ENCODE measurements at places on chromosomes 13 and 19.
A peak's percentile ranks its signal among the peaks of the same experiment; 100 is the strongest.

- no peak for DNase-seq
Observed at GRCh38 chr13:107852072-107852471, 363.3 kb downstream of the LIG4 start.

GRCh38 chr13:52428295-52428694 lies 22.1 kb downstream of the VPS36 start:
- no peak for DNase-seq

GRCh38 chr13:80873589-80873988 lies 532.7 kb upstream of the SPRY2 start:
- DNase-seq = no peak

- no peak for DNase-seq
Observed at GRCh38 chr13:49302222-49302621, 54.5 kb downstream of the CDADC1 start.

GRCh38 chr13:43770871-43771270 lies 15.9 kb downstream of the ENOX1 start:
- no peak for DNase-seq

- DNase-seq = peak; percentile 74
Observed at GRCh38 chr19:17553256-17553655, 2.2 kb upstream of the COLGALT1 start.

DNA sequence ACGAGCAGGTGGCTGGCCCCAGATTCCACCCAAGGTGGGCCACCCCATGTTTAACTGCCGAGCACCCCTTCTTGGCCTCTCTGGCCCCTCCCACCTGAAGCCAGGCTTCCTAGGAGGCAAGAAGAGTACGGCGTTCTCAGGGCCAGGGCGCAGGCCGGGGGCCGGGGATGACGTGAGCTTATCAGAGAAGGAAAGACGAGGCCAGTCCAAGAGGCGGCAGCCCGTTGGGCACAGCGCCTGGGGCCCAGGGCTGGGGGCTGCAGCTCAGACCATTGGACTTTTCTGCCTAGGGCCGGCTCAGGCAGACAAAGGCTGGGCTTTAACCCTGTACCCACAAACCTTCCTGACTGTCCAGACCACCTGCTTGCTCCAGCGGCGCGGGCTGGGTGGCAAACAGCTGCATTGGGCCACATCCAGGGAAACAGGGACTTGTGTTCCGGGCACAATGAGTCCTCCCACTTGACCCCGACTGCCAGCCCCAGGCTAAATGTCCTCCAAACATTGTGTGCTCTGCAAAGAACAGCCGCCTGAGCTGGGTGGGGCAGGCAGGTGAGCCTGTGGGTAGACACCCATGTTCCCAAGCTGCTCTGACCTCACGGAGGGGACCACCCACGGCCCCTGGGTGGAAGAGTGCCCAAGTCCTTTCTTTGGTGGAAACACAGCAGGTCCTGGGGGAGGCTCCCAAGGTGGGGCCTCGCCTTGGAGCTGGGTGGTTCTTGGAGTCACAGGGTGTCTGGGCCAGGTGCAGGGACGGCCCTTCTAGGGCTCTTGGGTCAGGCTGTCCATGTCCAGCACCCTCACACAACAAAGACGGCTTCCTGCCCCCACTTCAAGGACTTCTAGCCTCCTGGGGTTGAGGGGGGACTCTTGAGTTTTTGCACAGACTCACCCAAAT lies 21.9 kb downstream of the COMP start:
- DNase-seq = no peak

GRCh38 chr13:111068009-111068350 lies 47.1 kb upstream of the ARHGEF7 start:
- no peak for DNase-seq

- no peak for DNase-seq
Observed at GRCh38 chr19:522726-523125, 8.8 kb upstream of the CDC34 start.

GRCh38 chr13:109694972-109695371 lies 91.4 kb downstream of the IRS2 start:
- no peak for DNase-seq

DNA sequence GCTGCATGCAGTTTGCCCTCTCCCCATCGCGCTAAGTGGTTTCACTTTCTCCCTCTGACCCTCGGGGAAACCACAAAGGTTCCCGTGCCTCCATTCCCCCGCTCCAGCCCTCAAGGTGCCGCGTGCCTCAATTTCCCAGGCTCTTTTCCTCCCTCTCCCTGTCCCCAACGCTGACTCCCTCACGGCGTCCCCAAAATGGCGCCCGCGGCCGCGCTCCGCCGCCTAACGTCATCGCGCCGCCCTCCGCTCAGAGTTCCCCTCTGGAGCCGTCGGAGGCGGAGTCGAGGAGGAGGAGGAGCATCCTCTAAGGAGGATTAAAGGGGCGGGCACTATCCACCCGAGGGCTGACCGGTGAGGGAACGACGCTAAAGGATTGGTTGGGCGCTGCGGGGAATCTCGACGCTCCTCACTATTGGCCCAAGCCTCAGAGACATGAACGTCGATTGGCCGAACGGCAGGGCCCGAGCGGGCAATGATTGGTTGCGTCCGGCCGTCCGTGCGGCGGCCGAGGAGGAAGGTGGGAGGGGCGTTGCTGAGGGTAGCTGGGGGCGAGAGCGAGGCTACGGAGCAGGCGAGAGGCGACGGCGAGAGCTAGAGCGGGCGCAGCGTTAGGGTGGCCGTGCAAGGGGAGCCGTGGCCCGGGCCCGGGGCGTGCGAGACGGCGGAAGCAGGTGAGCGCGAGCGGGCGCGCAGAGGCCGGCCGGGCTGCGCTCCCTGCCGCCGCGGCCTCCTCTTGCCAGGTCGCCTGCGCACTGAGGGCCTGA lies at the start of gene ZNF574:
TSS of gene ZNF574 (plus strand) at position 551 of the 764 bp plus-strand sequence. CDS start 2,441 bp downstream, outside the sequence.
- DNase-seq = peak; percentile 99

DNA sequence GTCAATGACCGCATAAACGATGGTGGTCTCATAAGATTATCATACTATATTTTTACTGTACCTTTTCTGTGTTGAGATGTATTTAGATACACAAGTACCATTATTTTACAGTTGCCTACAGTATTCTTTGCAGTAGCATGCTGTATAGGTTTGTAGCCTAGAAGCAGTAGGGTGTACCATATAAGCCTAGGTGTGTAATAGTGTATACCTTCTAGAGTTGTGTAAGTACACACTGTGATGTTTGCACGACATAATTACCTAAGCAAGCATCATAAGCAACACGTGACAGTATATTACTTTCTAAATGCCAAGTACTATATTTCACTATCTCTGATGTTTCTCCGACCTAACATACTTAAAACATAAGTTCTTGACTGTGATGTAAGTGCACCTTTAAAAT lies 2.7 kb downstream of the LPAR6 start:
- no peak for DNase-seq

GRCh38 chr19:42323852-42324654 lies 1.4 kb upstream of the MEGF8 start:
- peak; percentile 46 for DNase-seq

GRCh38 chr13:114077933-114078325 lies 54.5 kb downstream of the RASA3 start:
- DNase-seq = peak; percentile 79

DNA sequence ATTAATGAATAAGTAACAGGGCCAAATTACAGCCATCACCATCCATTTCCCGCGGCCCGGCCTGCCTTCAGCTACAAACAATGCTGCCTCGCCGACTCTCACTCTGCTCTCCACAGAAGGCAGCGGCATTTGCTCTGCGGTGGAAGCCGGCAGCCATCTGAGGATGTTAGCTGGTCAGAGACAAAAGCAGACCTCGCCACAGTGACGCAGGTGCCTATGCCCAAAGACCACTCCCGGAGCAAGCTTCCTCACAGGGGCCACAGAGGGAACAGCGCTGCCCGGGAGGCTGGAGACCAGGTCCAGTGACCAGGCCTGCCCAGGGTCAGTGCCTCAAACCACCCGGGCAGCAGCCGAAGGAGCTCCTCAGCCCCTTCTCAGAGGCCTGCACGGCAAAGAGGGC lies 16.4 kb downstream of the PEPD start:
- DNase-seq = no peak

DNA sequence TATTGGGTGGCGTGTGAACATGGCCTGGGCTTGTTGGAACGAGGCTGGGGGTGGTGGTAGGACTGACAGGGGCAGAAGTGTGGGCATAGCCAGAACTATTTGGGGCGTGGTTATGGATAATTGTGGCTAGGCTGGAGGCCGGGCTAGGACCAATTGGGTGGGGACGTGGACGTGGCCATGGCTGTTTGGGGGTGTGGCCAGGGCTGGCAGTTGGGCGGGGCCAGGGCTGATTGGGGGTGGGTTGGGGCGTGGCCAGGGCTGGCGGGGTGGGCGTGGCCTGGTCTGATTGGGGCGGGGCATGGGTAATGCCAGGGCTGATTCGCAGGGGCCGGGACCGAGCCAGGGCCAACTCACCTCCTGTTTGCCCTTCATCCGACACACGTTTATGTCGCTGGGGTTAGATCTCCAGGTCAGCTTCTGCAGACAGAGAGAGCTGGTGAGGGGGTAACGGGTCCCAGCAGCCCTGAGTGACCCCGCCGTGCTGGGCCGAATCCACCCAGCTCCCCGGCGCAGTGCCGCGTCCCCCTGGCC lies 2.8 kb downstream of the SEMA6B start:
- DNase-seq = peak; percentile 89

- no peak for DNase-seq
Observed at GRCh38 chr19:34165295-34165738, 7.0 kb upstream of the LSM14A start.
